ENCODE measurements at places on chromosomes 6 and 20.
A peak's percentile ranks its signal among the peaks of the same experiment; 100 is the strongest.

DNA sequence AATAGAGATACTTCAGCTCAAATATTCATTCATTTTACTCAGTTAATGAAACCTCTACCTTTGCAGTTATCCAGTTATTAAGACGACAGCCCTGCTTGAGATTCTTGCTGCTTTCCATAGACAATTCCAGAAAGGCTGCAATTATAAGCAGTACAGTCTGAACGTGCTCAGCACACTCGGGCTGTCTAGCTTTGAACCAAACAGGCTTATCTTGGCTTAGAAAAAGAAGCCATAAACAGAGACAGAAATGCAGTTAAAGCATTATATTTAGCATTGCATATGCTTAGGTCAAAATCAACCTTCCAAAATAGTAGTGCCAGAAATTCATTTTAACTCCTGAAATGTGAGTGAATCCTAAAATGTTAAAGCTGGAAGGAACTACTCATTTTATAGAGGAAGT is 204.1 kb upstream of the KCNQ5 start:
- no peak for DNase-seq

GRCh38 chr6:10434235-10434634 is 19.4 kb upstream of the TFAP2A start:
- DNase-seq, result no peak

- no peak for DNase-seq
Measured at GRCh38 chr20:19693508-19693907, 64.5 kb upstream of the RIN2 start.

DNA sequence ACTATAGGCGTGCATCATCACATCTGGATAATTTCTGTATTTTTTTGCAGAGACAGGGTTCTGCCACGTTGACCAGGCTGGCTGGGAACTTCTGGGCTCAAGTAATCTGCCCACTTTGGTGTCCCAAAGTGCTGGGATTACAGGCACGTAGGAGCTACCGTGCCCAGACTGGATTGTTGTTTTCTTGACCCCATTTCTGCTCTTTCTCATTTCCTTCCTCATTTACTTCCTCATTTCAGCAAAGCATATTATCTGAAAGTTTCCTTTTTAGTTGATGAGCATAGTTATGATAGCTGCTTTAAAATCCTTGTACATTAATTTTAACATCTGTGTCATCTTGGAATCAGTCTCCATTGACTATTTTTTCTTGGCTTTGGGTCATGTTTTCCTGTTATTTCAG is 301.0 kb upstream of the RUNX2 start:
- no peak for DNase-seq

DNA sequence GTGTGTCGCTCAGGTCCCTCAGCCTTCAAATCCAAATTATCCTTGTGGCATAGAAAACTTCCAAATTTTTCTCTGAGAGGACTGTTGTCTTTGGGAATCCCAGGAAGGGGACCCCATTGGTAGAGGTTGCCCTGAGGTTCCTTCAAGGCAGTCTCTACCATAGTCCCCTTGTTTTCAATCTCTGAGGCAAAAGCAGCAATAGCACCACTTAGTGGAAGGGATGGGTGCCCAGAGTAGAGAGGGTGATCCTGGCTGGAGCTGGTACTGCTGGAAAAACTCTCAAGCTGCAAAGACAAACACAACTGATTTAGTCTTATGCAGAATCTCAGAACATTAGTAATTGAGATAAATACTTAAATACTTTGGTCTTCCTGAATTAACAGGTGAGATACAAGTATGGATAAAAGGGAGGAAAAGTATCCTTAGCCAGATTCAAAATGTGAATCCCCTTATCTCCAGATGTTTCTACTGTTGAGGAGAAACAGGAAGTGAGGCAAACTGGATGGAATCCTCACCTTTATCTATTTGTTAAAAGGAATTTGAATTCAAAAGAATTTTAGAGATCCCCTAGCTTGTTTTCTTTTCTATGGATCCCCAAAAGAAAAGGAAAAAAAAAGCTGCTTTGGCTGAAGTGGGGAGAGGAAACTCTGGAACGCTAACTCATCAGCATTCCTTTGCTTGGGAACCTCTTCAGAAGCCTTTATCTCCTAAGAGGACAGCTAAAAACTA is 13.4 kb downstream of the ZNF318 start:
- no peak for DNase-seq

DNA sequence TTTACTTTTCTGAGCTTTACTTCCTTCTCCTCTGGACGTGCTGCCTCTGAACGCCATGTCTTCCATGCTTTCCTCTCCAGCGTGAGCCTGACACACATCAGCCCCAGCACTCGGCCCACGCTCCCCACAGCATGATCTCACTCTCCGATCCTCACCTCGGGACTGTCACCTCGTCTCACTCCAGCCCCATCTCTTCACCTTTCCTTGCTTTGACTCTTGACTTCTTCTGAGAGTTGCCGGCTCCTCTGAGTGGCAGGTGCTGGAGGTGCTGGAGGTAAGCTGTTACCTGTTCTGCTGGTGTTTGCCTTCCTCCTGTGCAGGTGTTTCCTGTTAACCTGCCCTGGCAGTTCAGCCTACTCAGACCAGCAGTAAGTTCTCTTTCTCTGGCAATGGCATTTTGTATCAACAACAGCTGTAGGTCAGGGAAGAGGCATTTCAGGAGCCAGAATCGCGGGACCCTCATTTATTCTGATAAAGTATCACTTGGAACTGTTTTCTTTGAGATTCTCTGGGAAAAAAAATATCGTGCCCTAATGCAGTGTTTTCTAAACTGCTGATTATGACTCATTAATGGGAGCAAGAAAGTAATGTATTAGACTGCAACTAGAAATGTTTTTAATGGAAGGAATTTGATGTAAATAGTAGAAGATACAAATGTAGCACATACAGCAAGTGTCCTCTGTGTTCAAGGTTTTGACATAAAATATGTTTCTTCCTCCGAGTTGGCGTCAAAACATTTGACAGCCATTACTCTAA is 106.5 kb downstream of the ARID1B start:
- no peak for DNase-seq

GRCh38 chr6:37283268-37283667 is 25.3 kb upstream of the TMEM217 start:
- no peak for DNase-seq

DNA sequence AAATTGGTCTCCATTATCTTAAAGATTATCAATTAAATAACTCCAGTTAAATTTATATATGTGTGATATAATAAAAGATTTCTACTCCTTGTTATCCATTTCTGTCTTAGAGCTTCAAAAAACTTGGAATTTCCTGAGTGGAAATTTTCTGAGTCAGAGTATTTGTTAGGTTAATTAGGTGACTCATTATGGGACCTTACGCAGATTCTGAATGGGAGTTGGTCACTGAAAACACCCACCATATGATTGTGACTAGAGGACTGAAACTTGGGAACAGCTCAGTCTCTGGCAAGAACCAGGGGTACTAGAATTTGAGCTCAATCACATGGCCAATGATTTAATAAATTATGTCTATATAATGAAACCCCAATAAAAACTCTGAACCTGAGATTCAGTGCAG is 125.4 kb upstream of the HMGCLL1 start:
- no peak for DNase-seq

DNA sequence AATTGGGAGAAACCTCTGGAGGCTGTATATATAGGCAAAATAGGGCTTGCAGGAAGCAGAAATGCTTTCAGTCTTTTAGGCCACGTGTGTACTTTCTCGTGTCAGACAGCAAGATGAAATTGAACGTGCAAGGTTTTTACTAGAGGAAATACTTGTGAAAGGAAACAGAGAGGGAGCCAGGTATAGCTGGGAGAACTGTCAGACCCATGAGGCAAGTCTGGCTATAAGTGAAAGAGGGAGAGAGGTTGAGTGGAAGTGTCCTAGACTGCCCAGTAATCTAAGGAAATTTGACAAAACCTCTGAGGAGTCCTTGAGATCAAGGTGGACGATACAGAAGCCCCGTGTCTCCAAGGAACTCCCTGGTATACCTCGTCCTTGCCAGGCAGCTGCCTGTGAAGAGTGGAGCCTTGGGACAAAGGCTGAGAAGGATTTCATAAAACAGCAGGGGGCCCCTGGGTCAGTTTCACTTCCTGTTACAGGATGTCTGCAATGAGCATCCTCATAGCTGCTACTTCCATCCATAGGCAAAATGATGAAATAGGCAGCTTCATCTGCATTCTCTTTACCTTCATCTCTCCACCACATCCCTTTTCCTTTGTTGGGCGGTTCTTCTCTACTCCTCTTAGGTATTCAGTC is 114.4 kb upstream of the MAP3K7 start:
- DNase-seq, result no peak

GRCh38 chr6:143872201-143872600 is 7.9 kb downstream of the ZC2HC1B start:
- DNase-seq, result no peak

GRCh38 chr20:14197097-14197496 is 140.3 kb downstream of the FLRT3 start:
- no peak for DNase-seq

DNA sequence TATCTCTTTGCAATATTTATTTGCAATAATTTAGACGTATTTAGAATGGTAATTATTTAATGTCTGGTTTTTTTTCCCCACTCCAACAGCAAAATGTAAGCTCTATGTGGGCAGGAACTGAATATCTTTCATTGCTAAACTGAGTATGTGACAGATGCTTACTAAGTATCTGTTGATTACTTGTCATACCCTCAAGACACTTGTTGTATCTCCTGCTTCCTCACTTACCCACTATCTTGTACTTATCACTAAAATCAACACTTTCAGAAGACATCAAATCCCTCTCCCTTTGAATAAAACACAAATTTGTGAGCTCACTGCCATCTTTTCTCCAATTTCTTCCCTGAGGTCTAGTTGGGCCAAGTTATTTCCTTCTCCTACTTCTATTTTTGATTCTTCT is 30.3 kb downstream of the PPIL4 start:
- no peak for DNase-seq

- peak; percentile 45 for DNase-seq
Measured at GRCh38 chr20:63747622-63748069, 8.1 kb downstream of the SLC2A4RG start.

- DNase-seq, result peak; percentile 18
Measured at GRCh38 chr6:9250852-9251251, 815.5 kb upstream of the SLC35B3 start.

DNA sequence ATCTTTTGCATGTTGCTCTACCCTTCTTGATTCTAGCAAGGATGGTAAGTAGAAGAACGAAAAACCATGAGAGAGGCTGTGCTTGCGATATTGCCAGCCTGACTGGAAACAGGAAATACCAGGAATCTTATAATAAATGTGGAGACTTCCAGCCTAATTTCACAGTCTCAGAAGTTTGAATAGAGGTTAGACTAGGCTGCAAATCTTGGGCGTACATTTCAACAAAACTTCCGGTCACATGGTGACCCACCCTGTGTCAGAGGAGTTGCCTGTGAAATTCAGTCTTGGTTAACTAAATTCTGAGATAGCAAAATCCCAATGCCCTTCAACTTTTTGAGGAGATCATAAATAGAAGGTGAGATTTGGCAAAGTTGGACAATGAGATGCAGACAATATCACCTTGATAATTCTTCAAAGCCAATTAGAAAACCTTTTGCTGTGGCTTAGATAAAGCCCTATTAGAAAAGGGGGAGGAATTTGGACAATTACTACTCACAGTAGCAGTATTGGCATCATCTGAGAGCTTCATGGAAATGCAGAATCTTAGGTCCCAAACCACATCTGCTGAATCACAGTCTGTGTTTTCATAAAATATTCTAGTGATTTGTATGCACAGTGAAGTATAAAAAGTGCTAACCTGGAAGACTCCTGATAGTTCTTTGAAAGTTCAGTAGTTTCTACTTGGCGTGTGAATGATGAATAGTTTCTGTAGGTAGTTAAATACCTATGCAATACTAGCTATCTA is 262.0 kb upstream of the JAG1 start:
- DNase-seq, result no peak

- DNase-seq, result no peak
Measured at GRCh38 chr6:10719296-10719963, 3.4 kb upstream of the TMEM14C start.

DNA sequence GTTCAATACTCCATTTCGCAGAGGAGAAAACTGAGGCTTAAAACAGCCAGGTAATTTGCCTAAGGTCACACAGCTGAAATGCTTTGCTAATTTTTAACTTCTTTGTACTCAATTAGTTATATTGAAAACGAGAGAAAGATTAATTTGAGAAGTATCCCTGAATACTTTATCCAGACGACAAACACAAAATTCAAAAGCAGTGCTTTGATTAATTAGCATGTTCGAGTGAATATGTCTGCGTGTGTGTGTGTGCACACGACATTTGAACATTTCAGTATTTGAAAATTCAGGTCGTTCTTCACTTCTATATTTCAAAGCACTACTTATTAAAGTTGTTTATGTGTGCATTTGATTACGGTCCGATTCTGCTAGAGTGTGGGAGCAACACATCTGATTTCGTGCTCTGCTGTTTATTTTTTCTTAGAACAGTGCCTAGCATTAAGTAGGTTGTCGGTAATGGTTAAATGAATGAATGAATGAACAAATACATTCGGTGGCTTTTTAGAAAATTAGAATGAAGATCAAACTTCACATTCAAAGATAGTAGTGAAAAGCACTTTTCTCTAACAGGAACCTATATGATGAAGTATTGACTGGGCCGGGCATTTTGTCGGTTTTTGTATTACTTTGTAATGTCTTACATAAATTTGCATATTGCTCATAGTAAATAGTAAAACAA is 36.9 kb upstream of the SYNCRIP start:
- DNase-seq, result peak; percentile 59

- no peak for DNase-seq
Measured at GRCh38 chr20:5786930-5787795, 37.0 kb downstream of the SHLD1 start.

DNA sequence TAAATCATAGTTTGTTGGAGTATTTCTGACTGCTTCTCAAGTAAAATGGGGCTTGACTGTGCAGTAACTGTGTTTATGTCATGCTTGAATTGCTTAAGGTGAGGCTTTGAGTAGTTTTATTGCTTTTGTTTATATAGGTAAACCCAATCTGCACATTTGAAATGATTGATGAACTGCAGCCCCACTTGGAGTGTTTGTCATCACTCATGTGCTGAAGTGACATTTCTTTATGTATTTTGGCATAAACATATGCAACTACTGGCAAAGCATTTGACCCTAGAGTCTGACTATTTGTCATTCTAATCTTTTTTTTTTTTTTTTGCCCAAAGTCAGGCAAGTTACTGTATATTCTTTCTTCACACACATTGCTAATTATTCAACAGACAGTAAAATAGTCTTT is 491.4 kb upstream of the POU3F2 start:
- DNase-seq, result no peak

- DNase-seq, result no peak
Measured at GRCh38 chr20:24789877-24790276, 159.2 kb upstream of the CST7 start.

DNA sequence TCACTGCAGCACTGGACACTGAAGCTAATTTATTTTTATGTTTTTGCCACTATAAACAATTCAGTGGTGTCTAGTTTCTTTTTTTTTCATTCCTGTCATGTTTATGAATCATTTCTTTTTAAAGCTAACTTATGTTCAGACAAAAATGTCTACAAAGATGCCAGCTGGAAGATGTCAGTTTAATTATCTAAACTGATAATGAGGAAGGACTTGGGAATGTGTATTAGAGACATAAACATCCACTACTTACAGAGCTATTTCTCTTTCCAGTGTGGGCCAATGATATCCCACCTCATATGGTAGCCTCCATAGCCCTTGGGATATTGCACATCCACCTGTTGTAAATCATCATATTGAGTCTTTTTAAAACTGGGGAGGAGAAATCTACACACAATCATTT is 132.1 kb upstream of the FAM184A start:
- DNase-seq, result no peak

GRCh38 chr20:6665161-6665560 is 102.3 kb upstream of the BMP2 start:
- no peak for DNase-seq

All from NCI-H526 (cell line).